ENCODE measurements at places on chromosomes 16 and 17.

DNA sequence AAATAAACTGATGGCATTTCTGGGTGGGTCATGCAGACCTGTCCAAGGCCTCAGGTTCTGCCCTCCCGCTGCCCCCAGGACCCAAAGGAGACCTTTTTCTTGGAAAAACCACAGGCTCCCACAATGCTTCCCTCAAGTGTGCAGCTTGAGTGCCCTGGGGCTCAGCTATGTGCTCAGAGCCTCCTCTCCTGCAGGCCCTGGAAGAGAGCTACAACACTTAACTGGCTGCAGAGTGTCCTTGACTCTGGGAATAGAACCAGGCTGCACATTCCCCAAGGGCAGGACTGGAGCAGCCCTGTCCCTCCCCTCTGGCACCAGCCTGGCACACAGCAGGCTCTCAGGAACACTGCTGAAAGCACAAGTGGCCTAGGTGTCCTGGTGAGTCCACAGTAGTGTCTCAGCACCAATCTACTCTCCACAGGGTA is 4.8 kb upstream of the SREBF1 start:
- DNase-seq, result no peak

GRCh38 chr16:78462288-78463208 is 363.1 kb downstream of the WWOX start:
- no peak for DNase-seq

- DNase-seq, result no peak
Observed at GRCh38 chr16:23453338-23454052, 506 bp upstream of the COG7 start.

- peak; percentile 28 for DNase-seq
Observed at GRCh38 chr16:17567455-17567854, 96.7 kb upstream of the XYLT1 start.

DNA sequence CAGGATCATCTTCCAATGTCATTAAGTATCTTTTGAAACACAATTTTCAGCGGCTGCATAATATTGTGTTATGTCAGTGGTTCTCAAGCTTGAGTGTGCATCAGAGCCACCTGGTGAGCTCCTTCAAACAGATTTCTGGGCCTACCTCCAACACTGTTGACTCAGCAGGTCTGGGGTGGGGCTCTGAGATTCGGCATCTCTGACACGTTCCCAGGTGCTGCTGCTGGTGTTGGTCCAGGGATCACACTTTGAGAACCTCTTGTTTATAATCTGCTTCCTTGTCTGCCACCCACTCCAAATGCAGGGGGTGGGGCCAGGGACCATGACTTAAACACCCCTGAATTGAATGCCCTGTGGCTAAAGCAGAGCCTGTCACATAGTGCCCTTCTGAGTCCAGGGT is 73.8 kb upstream of the HNF1B start:
- DNase-seq, result peak; percentile 57

DNA sequence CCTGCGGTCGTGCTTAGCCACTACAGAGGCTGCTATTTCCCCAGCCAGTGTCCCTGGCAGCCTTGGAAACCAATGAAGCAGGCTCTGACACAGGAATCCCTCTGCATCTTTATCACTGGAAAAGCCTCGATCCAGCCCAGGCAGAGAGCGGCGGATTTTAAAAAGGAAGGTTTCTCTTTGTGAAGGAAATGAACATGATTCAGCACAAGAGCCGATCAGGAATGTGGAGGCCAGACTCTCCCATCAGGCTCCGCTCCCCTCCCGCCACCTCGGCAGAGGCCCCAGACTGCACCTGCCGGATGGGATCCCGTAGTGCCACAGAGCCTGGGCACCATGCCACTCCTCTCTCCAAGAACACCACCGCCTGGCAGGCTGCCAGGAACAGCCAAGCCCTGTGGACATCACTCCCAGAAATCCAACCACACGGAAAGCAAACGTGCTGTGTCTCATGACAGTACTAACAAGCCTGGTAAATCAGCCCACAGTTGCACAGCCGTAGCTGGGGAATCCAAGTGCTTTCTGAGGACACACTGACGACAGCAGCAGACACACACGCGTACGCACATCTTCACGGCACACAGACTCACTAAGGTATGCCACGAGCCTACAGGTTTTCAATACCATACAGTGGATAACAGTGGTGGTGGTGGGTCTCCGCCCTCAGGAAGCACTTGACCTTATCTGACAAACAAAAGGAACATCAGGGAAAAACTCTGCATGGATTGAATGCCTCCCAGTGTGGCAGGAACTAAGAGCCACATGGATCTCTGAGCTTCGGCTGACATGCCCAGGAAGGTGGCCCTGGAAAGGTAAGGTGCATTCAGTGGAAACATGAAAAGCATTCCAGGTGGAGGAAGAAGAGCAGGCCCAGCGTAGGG is 5.4 kb downstream of the LRRC75A start:
- peak; percentile 63 for DNase-seq

- no peak for DNase-seq
Observed at GRCh38 chr16:30998852-30999761, 11.3 kb downstream of the STX1B start.

DNA sequence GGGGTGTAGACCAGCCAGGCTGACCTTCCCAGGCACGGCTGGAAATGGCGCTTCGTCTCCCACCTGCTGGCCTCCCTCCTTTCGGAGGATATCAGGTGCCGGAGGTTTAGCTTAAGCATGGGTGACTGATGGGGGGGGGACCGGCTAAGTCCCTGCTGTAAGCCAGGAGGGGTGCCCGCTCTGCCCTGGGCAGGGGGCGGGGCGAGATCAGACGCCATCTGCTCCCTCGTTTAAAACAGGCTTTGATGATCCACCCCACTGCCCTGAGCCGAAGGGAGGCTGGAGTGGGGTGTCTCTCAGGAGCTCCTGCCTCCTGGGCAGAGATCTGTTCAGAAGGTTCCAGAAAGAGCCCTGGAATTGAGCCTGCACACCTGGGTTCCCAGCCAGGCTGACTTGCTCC is 26.0 kb downstream of the C16orf74 start:
- no peak for DNase-seq

GRCh38 chr16:73262931-73263330 is 215.0 kb upstream of the ZFHX3 start:
- DNase-seq, result no peak

- DNase-seq, result no peak
Observed at GRCh38 chr16:64845071-64845470, 276.8 kb downstream of the CDH11 start.

DNA sequence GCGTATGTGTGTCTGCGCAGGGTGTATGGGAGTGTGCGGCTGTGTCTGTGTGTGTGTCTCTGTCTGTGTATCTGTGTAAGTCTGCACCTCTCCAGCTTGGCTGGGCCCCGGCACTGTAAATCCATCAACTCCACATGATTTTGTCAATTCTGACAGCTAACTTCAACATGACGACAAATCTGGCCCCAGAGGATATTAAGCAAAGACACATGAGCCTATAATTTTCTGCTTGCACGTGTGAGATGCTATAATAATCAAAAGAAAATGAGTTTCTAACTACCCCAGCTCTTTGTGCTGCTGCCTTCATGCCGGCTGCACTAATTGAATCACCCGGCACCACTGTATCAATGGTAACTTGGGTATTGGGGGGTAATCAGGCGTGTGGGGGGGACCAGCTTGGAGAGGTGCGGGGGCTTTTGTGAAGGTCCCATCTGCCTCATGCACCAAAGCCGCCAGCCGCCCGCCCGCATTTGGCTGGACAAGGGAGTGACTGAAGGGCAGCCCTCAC is 57.6 kb upstream of the LHX1 start:
- no peak for DNase-seq

DNA sequence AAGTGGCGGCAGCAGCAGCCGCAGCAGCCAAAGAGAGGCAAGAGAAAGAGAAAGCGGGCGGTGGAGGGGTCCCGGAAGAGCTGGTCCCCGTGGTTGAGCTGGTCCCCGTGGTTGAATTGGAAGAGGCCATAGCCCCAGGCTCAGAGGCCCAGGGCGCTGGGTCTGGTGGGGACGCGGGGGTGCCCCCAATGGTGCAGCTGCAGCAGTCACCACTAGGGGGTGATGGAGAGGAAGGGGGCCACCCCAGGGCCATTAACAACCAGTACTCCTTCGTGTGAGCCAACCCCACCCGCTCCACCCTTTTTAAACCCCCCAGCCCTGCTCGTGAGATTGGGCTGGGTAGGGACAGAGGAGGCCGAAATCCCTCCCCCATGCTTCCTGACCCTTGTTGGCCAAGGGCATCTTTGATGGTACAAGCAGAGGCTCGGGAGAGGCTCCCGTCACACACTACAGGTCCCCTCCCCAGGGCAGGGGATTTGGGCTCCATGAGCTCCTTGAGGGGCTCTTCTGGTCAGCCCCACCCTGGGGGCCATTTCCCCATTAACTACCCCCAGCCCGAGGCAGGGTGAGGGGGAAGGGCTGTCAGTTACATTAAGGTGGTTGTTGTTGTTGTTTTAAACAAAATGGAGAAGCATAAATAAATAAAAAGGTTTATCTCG is 4.6 kb upstream of the ATP2A1 start:
- peak; percentile 33 for DNase-seq

DNA sequence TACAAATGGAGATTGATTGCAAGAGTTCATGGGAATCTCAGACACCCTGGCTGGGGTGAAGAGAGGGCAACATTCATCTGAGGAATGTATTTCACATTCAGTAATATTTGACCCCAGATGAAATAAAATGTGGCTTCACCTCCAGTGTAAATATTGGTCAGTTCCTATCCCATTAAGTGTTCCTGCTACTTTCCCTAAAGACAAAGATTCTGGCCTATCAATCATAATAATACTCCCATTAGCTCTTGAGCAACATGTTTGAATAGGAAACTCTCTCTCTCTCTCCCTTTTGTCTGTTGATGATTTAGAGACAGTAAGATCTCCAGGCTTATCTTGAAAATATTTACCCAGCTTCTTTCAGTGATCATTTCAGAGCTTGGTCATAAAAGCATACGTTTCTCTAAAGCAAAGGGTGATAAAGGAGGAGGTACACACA is 70.1 kb downstream of the KCNJ2 start:
- no peak for DNase-seq

GRCh38 chr17:55442953-55443683 is 21.5 kb upstream of the MMD start:
- no peak for DNase-seq

GRCh38 chr16:88599825-88600538 is 29.8 kb downstream of the ZC3H18 start:
- DNase-seq, result no peak

- no peak for DNase-seq
Observed at GRCh38 chr16:25916037-25916436, 224.3 kb downstream of the HS3ST4 start.

- DNase-seq, result no peak
Observed at GRCh38 chr17:78510141-78511075, 66.8 kb downstream of the DNAH17 start.

- DNase-seq, result no peak
Observed at GRCh38 chr16:69407702-69408323, 16.6 kb upstream of the CYB5B start.

DNA sequence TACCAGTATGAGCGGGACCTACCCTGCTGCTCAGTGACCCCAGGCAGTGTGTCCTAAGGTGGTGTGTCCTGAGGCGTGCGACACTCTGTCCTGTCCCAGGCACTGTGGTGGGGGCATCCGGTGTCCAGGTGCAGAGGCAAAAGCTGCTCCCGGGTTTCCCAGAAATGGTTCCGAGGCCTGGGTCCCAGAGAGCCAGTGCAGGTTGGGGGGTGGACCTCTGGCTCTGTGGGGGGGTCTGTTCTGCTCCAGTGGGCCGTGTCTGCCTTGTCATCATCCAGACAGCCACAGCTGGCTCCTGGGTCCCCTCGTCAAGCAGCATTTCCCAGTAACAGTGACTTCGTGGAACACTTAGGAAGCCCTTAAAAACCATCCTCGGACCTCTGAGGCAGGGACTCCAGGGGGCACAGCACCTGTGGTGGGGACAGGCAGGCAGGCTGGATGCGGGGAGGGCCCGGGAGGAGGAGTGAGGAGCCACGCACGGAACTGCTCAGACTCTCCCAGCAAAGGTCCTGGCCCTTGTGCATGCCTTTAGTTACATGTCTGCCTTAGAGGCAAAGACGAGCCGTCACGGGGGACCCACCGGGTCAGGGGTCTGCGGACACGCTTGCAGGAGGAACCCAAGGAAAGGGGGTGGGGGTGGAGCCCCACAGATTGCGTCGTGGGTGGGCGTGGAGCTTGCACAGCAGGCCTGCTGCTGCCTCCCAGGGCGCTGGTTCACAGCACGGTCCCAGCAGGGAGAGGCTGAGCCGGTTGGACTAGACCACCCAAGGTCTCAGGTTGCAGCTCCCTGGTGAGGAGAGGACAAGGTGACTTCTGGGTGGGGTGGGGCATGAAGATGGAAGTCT is 5.6 kb downstream of the SLC16A3 start:
- DNase-seq, result no peak

DNA sequence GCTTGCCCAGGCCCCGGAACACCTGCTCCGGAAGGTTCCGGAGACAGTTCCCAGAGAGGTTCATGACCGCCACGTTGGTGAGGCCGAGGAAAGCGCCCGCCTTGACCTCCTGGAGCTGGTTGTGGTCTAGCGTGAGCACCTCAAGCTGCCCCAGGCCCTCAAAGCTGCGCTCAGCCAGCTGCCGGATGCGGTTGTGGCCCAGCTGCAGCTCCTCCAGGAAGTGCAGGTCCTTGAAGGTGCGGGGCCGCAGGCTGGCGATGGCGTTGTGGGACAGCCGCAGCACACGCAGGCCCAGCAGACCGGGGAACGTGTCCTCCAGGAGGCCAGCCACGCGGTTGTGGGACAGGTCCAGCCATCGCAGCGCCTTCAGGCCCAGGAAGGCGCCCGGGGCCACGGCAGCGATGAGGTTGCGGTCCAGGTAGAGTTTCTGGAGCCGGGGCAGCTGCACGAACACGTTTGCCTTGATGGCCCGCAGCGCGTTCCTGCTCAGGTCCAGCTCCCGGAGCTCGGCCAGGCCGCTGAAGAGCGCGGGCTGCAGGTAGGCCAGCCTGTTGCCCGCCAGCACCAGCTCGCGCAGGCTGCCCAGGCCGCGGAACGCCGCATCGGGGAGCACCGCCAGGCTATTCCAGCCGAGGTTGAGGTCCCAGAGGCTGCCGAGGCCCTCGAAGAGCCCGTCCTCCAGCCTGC is 2.1 kb downstream of the IGFALS start:
- DNase-seq, result no peak

DNA sequence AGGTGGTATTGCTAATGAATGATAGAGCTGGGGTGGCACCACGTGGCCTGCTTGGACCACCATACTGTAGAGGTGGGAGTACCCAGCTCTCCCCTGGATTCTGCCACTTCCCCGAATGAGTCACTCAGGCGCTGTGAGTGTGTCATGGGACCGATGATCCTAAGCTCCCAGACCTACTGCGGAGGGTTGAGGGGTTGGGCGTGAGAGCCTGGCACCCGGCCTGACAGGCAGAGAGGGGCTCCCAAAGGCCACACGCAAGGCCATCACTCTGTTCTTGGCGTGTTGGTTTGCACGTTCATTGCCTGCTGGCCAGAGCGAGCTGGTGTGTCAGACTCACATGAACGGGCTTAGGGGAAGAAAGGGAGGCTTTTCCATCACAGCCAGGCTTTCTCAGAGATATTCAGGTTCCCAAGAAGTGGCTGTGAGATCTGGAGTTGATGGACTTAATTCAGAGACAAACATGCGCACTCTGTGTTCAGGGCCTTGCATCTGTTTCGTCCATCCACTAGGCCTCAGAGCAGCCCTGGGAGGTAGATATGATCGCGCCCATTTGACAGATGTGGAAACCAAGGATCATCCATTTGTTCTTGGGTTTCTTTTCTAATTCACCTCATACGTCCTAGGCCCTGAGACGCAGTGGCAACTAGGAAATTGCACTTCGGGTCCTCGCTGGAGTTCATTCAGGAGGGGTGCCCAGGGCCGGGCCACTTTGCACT is 41.4 kb downstream of the CMIP start:
- peak; percentile 30 for DNase-seq
